ENCODE measurements at places on chromosomes 1 and 21.

DNA sequence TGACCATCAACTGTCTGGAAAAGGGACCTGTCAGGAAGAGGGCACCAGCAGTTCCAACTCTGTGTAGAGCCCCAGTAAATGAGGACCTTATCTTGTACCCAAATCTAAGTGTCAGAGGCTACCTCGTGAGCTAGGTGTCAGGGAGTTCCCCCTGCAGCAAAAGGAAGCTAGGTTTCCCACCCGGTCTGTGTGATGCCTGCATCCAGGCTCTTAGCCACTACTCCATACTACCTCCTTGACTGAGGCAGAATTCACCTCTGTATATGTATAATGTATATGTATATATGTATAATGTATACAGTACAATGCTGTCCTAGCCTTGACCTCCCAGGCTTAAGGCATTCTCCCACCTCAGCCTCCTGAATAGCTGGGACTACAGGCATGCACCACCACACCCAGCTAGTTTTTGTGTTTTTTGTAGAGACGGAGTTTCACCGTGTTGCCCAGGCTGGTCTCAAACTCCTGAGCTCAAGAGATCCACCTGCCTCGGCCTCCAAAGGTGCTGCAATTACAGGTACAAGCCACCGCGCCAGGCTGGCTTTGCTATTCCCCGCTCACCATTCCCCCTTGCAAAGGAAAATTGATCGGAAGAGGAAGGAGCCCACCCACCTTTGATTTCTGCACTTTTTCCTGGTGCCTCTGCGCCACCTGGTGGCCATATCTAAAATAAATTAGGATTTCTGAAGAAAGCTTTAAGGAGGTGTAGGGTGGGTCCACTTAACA, 15.7 kb upstream of the LUZP1 start:
- peak; percentile 16 for DNase-seq

GRCh38 chr1:26187882-26188281, 2.5 kb upstream of the CATSPER4 start:
- DNase-seq = no peak

- no peak for DNase-seq
Measured at GRCh38 chr1:113247782-113248181, 142.5 kb upstream of the MAGI3 start.

GRCh38 chr1:210647406-210648333, 319.0 kb downstream of the HHAT start:
- no peak for DNase-seq

- no peak for DNase-seq
Measured at GRCh38 chr1:27567971-27568299, 36.0 kb downstream of the AHDC1 start.

- no peak for DNase-seq
Measured at GRCh38 chr1:206866062-206866461, 639 bp downstream of the IL20 start.

DNA sequence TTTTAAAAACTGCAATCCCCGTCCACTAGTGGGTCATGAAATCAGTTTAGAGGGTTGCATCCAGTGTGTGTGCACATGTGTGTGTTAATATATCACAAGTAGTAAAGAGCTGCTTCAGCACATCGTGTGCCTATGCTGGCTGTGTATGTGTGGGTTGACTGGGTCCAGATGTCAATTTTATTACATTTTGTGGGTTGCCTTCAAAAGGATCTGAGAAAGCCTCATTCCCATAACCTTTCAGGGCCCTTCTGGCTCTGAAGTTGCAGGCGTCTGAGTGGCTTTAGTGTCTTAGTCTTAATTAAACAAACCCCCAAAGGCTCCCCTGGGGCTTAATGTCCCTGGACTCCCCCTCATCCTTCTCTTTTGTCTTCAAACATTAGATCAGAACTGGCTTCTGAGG, 19.8 kb downstream of the PLA2G2D start:
- no peak for DNase-seq

- no peak for DNase-seq
Measured at GRCh38 chr1:219226196-219226595, 52.5 kb downstream of the LYPLAL1 start.

GRCh38 chr1:75710832-75711231, 13.7 kb upstream of the ACADM start:
- no peak for DNase-seq

GRCh38 chr1:109395602-109396512, 1.9 kb downstream of the SORT1 start:
- DNase-seq = no peak

- no peak for DNase-seq
Measured at GRCh38 chr1:84617349-84617748, 43.1 kb upstream of the CTBS start.

DNA sequence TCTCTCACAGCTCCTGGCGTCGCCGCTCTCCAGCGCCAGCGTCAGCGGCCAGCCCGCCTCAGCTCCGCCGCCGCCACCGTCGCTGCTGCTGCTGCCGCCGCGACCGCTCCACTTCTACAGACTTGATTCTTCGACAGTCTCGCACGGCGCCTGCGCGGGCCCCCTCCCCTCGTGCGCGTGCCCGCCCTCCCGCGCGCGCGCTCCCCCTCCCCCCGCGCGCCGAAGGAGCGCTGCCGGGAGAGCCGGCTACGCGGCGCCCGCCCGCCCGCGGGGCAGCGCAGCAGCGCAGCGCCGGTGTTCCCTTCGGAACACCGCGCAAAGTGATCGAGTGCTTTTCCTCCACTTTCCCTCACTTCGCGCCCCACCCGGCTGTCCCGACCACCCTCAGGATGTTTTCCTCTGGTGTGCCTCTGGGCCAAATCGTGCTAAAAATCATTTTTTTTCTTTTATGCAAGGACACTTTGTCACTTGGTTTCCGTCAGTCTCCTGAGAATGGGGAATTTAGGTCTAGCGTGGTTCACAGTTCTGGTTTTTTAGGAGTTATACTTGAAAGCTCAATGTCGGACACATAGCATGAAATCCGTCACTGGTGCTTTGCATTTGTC, at the start of gene IRF2BP2:
Gene IRF2BP2, minus strand, starts transcription at position 118 of the 605 bp plus-strand sequence. CDS start 684 bp downstream, outside the sequence.
- peak; percentile 83 for DNase-seq

DNA sequence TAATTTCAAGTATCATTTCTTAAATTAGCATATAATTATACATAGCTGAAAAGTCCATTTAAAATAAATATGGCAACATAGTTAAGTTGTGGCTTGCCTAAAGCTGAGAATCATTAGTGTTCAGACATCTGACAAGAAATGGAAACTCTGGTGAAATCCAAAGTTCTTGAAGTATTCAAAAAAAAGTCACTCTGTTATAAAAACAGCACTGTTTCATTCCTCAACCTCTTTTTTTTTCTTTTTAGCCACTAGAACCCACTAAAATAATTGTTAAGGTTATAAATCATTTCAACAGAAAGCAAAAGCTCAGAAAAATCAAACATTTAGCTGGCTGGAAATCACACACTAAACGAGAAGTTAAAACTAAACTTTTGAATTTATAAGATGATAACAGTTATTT, 476.7 kb downstream of the LTN1 start:
- DNase-seq = no peak

- no peak for DNase-seq
Measured at GRCh38 chr21:39000496-39000895, 182.8 kb downstream of the PSMG1 start.

GRCh38 chr1:38814444-38814983, 45.1 kb downstream of the RRAGC start:
- DNase-seq = no peak

DNA sequence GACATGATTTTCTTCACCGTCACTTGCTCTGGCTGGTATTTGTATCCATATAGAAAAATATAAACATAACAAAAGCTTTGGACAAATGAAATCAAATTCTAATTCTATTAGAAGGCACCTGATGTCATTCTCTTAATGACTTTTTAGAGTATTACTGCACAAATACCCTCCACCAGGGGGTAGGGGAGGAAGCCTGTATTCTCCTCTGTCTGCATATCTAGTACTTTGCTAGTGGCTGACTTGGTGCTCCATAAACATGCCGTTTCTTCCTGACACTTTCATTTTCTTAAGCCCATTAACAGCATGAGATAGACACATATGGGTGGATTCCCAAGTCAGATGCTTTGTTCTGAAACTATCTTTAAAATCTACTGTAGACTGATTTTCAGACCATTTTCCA, 20.6 kb upstream of the KCNJ15 start:
- DNase-seq = no peak

DNA sequence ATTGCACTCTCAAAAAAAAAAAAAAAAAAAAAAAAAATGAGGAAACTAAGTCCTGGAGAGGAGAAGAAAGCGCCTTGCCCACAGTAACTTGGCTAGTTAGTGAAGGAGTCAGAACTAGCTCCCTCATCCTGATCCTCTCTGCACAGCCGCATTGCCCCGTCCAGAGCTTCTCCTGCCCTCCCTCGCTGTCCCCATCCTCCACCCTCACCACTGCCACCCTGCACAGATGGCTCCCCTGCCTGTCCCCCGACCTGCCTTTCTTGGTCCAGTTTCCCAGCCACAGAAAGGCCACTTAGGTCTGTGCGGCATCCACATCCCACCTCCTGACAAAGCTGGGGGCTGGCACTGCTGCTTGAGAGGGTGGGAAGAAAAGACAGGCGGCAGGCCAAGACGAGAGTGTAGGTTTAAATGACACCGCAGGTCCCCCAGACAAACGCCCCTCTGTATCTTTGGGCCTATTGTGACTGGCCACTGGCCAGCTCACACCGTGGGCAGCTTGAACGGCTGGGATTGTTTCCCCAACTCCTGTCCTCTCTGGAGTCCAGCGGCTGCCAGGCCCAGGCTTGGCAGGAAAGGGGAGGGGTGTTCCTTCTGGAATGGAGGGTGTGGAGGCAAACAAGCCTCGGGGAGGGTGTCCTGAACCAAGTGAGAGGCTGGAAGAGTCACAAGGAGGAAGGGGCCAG, 20.2 kb downstream of the NCMAP start:
- no peak for DNase-seq

- no peak for DNase-seq
Measured at GRCh38 chr1:3955196-3955772, 55.2 kb upstream of the C1orf174 start.

GRCh38 chr1:7198664-7199063, 413.4 kb downstream of the CAMTA1 start:
- DNase-seq = no peak

DNA sequence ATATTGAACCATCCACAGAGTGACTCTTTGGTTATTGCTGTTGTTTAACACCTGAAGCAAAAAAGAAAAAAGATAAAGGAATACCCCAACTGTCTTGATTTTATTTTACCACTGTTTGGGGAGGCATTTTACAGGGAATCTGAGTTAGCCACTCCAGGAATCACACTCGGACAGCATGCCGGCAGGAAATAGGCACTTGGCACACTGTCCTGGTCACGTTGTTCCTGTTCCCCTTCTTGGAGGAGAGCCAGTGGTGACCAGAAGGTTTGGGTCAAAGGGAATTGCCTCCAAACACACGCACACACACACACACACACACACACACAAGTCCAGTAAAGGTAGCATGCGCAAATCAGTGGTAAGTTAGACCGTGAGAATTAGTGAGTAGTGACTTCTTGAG, 13.8 kb downstream of the RGS4 start:
- no peak for DNase-seq

DNA sequence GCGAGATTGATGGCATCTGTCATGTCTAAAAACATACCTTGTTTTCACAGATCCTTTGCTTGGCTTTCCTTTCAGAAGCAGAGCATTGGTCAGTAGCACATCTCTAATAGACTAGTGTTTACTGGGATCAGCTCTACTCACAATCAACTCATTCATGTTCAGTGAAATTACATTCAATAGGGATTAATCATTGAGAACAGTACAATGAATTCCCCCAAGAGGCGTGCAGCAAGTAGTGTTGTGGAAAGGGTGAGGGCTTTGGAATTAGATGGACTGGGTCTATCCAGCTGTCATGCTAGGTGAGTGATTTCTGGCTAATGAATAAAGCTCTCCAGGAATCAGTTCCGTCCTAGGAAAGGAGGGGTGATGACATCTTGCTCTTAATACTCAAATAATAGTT, 155.2 kb upstream of the COA6 start:
- DNase-seq = no peak

DNA sequence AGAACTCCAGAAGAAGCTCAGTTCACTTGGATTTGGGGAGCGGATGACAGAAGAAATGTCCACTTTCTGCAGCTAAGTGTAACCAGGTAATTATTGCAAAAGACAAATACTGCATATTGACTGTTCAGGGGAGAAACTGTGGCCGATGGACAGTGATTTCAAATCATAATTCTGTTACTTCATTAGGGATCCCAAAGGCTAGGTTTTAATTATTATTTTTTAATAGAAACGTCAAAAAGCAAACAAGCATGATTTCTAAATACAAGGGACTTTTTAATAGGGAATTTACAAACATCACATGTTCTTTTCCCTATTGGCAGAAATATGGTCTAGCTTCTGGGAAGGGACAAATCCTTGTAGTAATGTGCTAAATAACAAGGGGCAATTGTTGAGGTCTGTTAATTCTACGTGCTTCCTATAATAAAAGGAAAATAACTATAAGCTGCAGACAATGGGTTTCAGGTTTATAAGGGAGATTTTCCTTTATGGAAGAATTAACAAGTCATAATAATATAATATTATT, 15.5 kb downstream of the DIPK1A start:
- DNase-seq = no peak

GRCh38 chr1:174413632-174414031, 34.1 kb upstream of the GPR52 start:
- no peak for DNase-seq

GRCh38 chr1:204684571-204685235, 835 bp downstream of the LRRN2 start:
- no peak for DNase-seq

- DNase-seq = no peak
Measured at GRCh38 chr1:80535466-80535865, 1265.3 kb upstream of the ADGRL2 start.

DNA sequence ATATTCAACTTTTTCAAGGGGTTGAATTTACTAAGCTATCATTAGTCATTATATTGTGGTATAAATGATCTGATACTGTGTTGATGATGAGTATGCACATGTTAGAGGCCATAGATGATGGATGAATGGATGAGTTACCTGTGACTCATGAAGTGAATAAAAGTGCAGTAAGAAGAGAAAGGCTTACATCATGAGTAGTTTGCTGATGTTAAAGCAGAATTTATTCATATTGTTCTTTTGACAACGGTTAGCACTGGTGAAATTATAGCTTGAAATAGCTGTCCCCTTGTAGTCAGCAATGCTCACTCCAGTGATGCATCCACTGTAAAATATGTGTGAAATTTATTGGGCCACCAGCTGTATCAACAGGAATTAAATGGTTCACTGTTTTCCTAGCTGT, 541.0 kb upstream of the ZRANB2 start:
- DNase-seq = no peak

DNA sequence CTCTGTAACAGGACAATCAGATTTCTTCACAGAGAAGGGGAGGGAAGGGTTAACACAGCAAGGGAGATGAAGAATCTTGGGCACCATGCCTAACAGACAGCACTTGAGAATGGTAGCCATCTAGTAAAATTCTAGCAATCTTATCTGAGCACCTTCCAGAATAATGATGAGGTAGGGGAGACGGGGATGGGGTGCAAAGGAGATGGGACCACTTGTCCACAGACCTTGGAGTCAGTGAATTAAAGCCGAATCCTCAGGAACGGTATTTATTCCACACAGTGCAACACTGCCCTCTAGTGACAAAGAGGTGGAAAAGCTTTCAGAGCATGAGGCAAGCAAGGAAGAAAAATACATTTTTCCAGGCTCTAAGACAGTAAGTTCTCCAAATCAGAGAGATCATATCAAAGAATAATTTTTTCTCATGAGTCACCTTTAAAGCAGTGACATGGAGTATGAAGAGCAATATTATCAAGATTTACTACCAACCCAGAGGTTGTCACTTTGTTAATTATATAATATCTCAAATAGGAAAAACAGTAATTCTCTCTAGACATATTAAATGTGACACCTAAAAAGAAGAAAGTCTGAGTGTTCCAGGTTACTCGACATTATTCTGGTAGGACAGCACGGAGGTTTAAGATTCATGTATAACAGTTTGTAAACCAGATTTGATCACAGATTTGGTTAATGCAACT, 43.3 kb upstream of the LPAR3 start:
- DNase-seq = no peak

GRCh38 chr1:75426688-75427087, 184.2 kb downstream of the SLC44A5 start:
- DNase-seq = no peak

Data from activated effector memory CD4-positive, alpha-beta T cell treated with Interleukin-2 at 50 U/mL for 16 hours (primary cell).